Neural crest cell (in vitro differentiated cells): ENCODE measurements at places on chromosomes 12 and 14. TPM values are rescaled to one million over a fixed set of nuclear protein-coding genes. Genes with fewer than 3 reads are reported as not detected.

Gene GRIN2B
- 1.0 and 1.1 TPM in 2 replicates for total RNA-seq

DNA sequence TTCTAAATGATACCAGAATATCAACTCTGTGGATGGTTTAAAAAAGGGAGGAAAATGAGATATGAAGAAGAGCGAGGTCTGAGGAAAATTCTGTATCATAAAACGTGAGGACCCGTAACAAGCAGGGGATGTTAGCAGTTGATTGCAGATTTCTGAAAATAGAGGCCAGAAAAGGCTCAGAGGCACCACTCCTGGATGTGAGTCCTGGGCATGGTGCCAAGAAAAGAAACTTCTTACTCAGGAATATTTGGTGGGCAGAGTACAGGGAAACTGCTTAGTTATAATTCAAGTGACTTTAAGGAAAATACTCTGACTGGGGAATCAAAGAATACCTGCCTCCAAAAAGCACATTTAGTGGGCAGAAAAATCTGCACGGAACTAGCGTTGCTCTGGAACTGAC lies 85.5 kb downstream of the PRICKLE1 start:
- DNase-seq, result no peak

DNA sequence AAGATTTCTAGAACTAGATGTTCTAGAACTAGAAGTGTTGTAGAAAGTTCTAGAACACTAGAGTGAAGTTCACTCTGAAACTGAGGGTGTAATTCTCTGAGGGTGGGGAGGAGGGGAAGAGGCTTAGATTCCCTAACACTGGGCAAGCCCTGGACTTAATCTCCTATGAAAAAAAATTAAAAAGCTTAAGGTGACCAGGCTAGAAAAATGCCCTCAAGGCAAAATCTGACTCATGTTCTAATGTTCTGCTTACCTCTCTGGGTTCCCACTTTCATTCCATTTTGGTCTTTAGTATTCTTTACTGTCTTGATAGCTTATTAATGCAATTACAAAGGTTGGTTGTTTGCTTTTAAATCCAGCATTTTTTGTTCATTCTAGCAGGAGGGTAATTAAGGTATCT lies 101.5 kb downstream of the KICS2 start:
- no peak for DNase-seq

- DNase-seq, result no peak
Measured at GRCh38 chr14:72559669-72560255, 334.1 kb downstream of the DPF3 start.

DNA sequence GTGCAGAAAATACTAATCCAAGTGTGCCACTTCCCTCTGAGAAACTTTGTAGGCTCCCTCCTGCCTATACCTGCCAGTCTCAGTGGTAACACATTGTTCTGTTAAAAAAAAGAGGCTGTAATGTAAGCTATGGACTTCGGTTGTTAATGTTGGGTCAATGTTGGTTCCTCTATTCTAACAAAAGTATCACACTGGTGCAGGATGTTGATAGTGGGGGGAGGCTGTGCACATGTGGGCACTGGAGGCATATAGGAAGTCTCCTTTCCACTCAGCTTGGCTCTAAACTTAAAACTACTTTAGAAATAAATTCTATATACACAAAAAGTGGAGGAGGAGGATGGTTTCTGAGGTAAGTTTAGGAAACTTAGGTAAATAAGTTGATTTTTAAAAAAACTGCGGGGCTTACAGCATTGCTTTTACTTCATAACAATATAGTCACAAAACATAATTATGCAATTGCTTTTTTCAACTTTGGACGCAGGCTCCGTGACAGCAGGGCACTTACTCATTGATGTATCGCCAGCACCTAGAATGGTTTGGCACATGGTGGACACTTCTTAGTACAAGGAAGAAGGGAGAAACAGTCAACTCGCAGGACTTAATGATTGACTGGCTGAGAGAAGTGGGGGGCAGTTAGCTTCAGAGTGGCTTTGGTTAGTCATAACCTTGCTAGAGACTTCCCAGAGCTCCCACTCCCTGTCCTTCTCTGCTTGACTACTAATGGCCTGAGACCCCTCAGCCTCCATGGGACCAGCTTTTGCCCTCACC lies 7.9 kb upstream of the NYNRIN start:
- no peak for DNase-seq

Gene DHRS4L2
- total RNA-seq, result 15.1 and 17.1 TPM in 2 replicates

- DNase-seq, result no peak
Measured at GRCh38 chr14:104957146-104958113, 20.7 kb downstream of the AHNAK2 start.

GRCh38 chr14:28760431-28760996 lies 6.1 kb upstream of the FOXG1 start:
- no peak for DNase-seq

Gene NPFF
- 0.73 TPM in 1 of 2 replicates, not detected in the other for total RNA-seq

- DNase-seq, result no peak
Measured at GRCh38 chr14:83548061-83548839, 1981.7 kb upstream of the FLRT2 start.

DNA sequence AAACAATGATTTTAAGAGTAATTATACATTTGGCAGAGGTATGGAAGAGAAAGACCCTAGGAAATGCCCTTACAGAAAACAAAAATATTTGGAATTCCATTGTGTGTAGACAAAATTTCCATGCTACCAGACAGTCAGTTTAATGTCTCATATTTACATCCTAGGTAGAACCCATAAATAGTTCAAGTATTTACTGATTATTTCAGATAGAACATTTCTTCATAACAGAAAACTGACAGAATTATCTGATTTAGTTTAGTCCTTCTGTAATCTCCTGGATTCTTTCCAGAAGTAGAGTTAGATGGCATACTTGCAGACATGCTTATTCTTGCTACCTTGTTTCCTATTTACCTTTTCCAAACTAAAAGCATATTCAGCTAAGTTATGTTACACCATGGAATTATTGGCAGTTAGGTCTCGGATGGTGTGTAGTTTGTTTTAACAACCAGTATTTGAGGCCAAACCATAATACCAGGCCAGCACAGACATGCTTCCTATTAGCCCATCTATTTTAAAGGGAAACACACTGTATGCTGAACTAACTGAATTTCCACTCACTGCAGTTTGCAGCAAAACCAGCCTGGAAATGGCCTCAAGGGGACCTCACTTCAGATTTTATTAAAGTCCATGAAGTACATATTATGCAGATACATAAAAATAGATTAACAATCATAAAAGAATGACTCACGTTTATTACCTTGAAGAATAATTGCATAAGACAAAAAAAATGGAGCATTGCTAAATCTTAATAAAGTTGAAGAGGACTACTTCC lies 126.6 kb upstream of the LRIG3 start:
- DNase-seq, result no peak
